ENCODE measurements at places on chromosomes 6 and 20. TPM values are rescaled to one million over a fixed set of nuclear protein-coding genes. Genes with fewer than 3 reads are reported as not detected.

SLA2 gene
- total RNA-seq, result 92.7 TPM

DNA sequence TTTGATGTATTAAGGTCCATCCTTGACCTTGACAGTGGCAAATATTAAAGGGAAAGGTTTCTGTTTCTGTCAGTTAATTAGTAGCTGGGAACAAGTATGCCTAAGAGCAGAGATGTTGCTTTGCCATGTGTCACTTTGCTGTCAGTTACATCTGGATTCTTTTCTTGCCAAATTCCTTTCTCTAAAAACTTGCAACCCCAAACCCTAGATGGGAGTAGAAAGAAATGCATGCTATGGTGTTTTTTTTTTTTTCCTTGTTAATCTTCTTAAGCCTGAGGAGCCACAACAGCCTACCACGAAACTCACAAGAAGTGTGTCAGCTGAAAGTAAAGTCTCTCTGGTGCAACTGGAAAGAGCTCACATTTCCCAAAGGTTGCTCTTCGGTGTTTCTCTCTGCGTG lies 18.0 kb upstream of the CLDN20 start:
- peaks cover 3% of the 10 kb centered on the region for H3K36me3 ChIP-seq
- no peak for DNase-seq
- peaks cover 3% of the 10 kb centered on the region for H3K4me1 ChIP-seq
- H3K27ac ChIP-seq, result peak overlapping the region; percentile 9

GRCh38 chr6:16851044-16851540 lies 89.8 kb upstream of the ATXN1 start:
- peaks cover 37% of the 10 kb centered on the region for H3K4me1 ChIP-seq
- no peak for DNase-seq
- peaks cover 31% of the 10 kb centered on the region for H3K27me3 ChIP-seq
- no peak overlapping the region for H3K27ac ChIP-seq
- H3K4me3 ChIP-seq, result no peak overlapping the region
- H3K36me3 ChIP-seq, result no peaks in the 10 kb centered on the region

DNA sequence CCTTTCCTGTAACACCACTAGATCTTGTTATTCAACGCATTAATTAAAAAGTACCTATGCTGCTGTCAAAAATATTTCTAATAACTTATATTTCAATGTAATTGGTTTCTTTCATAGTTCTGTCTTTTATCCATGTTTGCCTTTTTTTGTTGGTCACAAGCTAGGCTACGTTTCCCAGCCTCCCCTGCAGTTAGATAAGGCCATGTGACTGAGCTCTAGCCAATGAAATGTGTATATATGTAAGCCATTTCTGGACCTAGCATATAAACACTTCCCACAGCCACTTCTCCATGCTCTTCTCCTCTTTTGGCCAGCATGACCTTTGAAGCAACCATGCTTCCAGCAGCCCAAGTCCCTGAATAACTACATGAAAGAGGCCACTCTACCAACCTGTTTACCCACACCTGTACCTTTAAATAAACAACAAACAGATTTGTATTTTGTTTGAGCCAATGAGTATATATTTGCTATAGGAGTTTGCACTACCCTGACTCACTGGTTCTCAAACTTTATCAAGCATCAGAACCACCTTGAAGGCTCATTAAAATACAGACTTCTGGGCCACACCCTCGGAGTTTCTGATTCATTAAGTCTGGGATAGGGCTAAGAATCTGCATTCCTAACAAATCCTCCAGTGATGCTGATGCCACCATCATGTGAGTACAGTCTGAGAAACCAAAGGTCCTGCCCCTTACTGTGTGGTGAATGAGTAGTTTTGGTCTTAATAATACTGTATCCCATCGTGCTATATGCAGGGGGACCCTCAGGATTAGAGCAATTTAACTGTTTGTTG lies 45.6 kb upstream of the BEND6 start:
- no peak overlapping the region for H3K27ac ChIP-seq
- no peaks in the 10 kb centered on the region for H3K4me1 ChIP-seq
- peaks cover 22% of the 10 kb centered on the region for H3K27me3 ChIP-seq
- H3K36me3 ChIP-seq, result no peaks in the 10 kb centered on the region
- no peak for DNase-seq
- H3K4me3 ChIP-seq, result no peak overlapping the region

GRCh38 chr6:24666097-24666640 lies 530 bp downstream of the TDP2 start:
- peaks cover 38% of the 10 kb centered on the region for H3K4me1 ChIP-seq
- H3K27me3 ChIP-seq, result no peaks in the 10 kb centered on the region
- H3K27ac ChIP-seq, result peak overlapping the region; percentile 92
- peak overlapping the region; percentile 84 for H3K4me3 ChIP-seq

DNA sequence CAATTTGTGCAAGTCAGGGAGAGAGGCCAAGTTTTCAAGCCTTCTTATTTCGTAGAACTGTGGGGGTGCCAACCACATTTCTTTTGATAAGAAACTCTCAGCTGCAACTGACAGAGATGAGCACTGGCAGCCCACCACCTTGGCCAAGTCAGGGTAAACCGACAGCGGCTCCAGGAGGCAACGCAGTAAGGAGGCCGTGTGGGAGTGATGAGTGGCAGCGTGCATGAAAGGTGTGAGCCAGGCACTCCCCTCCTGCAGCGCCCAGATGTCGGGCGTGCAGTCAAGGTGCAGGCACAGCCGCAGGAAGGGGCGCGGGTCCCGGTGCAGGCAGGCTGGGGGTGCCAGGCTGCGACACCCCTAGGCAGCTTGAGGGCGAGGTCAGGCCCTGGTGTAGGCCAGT lies 49.2 kb upstream of the HDAC2 start:
- peaks cover 8% of the 10 kb centered on the region for H3K27me3 ChIP-seq
- no peak overlapping the region for H3K4me3 ChIP-seq
- no peaks in the 10 kb centered on the region for H3K4me1 ChIP-seq
- DNase-seq, result no peak
- no peaks in the 10 kb centered on the region for H3K36me3 ChIP-seq

- H3K36me3 ChIP-seq, result no peaks in the 10 kb centered on the region
- no peak overlapping the region for H3K4me3 ChIP-seq
- no peak overlapping the region for H3K27ac ChIP-seq
- no peak for DNase-seq
- H3K27me3 ChIP-seq, result no peaks in the 10 kb centered on the region
Observed at GRCh38 chr20:2709205-2709981, 16.8 kb downstream of the EBF4 start.

DNA sequence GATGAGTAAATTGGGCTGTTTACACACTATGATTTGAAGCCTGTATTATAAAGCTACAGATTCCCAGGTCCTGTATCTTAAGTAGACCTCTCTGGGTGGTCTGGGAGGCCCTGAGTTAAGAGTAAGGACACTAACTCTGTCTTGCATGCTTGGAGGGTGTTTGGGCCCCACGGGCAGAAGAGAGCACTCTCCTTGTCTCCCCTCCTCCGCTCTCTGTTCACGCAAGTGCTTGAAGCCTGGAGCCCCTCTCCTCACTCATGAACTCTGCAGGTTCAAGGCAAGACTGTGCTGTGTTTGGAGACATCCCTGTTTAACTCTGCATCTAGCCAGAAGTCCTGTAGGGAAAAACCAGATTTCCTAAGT lies 154.0 kb downstream of the ZDHHC14 start:
- no peaks in the 10 kb centered on the region for H3K27me3 ChIP-seq
- DNase-seq, result no peak
- H3K4me3 ChIP-seq, result no peak overlapping the region
- peaks cover 62% of the 10 kb centered on the region for H3K4me1 ChIP-seq
- peak overlapping the region; percentile 93 for H3K27ac ChIP-seq
- H3K36me3 ChIP-seq, result peaks cover 19% of the 10 kb centered on the region
